ENCODE measurements at places on chromosomes 1 and 21. TPM values are rescaled to one million over a fixed set of nuclear protein-coding genes. Genes with fewer than 3 reads are reported as not detected.

GRCh38 chr1:47761201-47761930 lies 235.8 kb downstream of the TRABD2B start:
- H3K27ac ChIP-seq = no peak overlapping the region
- H3K4me3 ChIP-seq = no peak overlapping the region
- H3K36me3 ChIP-seq = no peaks in the 10 kb centered on the region
- DNase-seq = no peak

GRCh38 chr21:32604464-32604863 lies 7.7 kb downstream of the CFAP298 start:
- H3K4me1 ChIP-seq = no peaks in the 10 kb centered on the region
- H3K27ac ChIP-seq = no peak overlapping the region
- DNase-seq = no peak

- H3K27ac ChIP-seq = no peak overlapping the region
- no peak for DNase-seq
- H3K27me3 ChIP-seq = no peaks in the 10 kb centered on the region
- peaks cover 9% of the 10 kb centered on the region for H3K36me3 ChIP-seq
Observed at GRCh38 chr1:237580726-237581125, 310.0 kb downstream of the ZP4 start.

GRCh38 chr1:53372501-53372951 lies 44.7 kb upstream of the LRP8 start:
- no peak overlapping the region for H3K27ac ChIP-seq
- H3K4me1 ChIP-seq = no peaks in the 10 kb centered on the region
- no peak for DNase-seq
- H3K36me3 ChIP-seq = no peaks in the 10 kb centered on the region
- no peaks in the 10 kb centered on the region for H3K27me3 ChIP-seq
- no peak overlapping the region for H3K4me3 ChIP-seq

The ASCL5 gene
- not detected for total RNA-seq

The OR2L8 gene
- total RNA-seq = not detected

The CELA3A gene
- 6.6 TPM for total RNA-seq

The KCNJ9 gene
- 0.95 TPM for total RNA-seq

Data from thoracic aorta (tissue), 2 donors.